ENCODE measurements at places on chromosomes 2 and 18. TPM values are rescaled to one million over a fixed set of nuclear protein-coding genes. Genes with fewer than 3 reads are reported as not detected.

GRCh38 chr2:128436479-128437203 lies 118.0 kb upstream of the HS6ST1 start:
- H3K36me3 ChIP-seq, result no peaks in the 10 kb centered on the region
- DNase-seq, result no peak
- H3K4me3 ChIP-seq, result no peak overlapping the region

GRCh38 chr2:27086724-27087593 lies at the start of gene KHK:
Gene KHK (plus strand): TSS chr2:27086772. CDS start chr2:27087260, 488 bp downstream.
- H3K27ac ChIP-seq, result peak within 1 kb of the TSS; percentile 51
- no peak for DNase-seq
- H3K27me3 ChIP-seq, result no peaks in the 10 kb centered on the region
- H3K4me3 ChIP-seq, result peak within 1 kb of the TSS; percentile 64

The TXNDC2 gene
- 0.07 TPM for total RNA-seq

GRCh38 chr2:129024796-129025195 lies 706.1 kb upstream of the HS6ST1 start:
- no peaks in the 10 kb centered on the region for H3K36me3 ChIP-seq
- H3K4me1 ChIP-seq, result no peaks in the 10 kb centered on the region
- no peak overlapping the region for H3K27ac ChIP-seq

- H3K27me3 ChIP-seq, result no peaks in the 10 kb centered on the region
- no peak for DNase-seq
- H3K4me3 ChIP-seq, result no peak overlapping the region
- H3K27ac ChIP-seq, result no peak overlapping the region
- no peaks in the 10 kb centered on the region for H3K36me3 ChIP-seq
Measured at GRCh38 chr18:30465096-30465495, 577.4 kb downstream of the DSC3 start.

DNA sequence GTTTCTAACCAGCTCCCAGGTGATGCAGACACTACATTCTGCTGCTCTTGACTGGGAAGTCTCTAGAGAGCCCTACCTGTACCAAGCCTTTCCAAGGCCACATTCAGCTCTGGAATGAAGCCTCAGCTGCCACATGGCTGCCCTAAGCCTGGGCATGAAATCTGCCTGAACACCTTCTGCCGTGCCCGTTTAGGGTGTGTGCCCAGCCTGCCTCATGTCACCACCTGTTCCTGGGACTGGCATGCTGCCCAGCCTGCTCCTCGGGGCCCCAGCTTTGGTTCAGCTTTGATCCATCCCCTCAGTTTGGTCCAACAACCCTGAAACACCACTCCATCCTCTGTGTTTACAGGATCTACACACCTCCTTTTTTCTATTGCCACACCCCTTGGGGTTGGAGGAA lies 210.9 kb downstream of the L3MBTL4 start:
- H3K27ac ChIP-seq, result no peak overlapping the region
- no peaks in the 10 kb centered on the region for H3K4me1 ChIP-seq
- H3K27me3 ChIP-seq, result no peaks in the 10 kb centered on the region
- no peaks in the 10 kb centered on the region for H3K36me3 ChIP-seq

The RRM2 gene
- 6.8 TPM for total RNA-seq

- H3K4me1 ChIP-seq, result no peaks in the 10 kb centered on the region
- H3K36me3 ChIP-seq, result no peaks in the 10 kb centered on the region
Measured at GRCh38 chr2:205967391-205968075, 118.4 kb downstream of the INO80D start.

DNA sequence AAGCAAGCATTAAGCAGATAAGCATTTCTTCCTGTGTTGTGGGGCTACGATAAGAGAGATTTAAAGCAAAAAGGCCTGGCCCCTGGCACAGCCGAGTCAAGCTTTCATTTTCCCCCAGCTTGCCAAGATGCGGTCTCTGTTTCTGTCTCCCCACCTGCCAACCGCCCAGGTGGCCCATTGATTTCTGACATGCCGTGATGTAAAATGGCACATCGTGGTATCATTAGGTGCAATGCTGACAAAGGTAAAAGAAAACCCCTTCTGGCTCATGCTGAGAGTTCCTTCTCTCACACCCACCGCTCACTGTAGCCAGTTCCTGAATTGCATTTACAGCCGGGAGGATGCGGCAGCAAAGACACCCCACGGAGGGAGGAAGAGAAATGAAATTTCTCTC lies 62.8 kb downstream of the BOD1L2 start:
- no peak overlapping the region for H3K27ac ChIP-seq
- H3K4me1 ChIP-seq, result peaks cover 12% of the 10 kb centered on the region
- no peak overlapping the region for H3K4me3 ChIP-seq
- DNase-seq, result no peak

DNA sequence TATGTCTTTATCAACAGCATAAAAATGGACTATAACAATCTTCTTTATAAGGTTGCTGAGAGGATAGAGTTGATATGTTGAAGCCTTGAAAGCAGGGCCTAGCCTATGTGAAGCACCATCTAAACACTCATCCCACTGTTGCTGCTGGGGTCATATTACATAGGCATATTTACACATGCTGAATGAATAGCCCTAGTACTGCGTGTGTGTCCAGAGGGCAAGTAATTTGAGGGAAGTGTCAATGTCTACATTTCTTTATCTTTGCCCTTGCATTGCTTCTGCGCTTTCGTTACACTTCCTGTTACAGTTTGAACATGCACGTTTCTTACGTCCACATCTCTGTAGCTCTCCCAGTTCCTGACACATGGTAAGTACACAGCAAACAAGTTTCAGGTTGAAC lies 280.3 kb upstream of the ATP5MC3 start:
- no peak overlapping the region for H3K4me3 ChIP-seq
- no peak overlapping the region for H3K27ac ChIP-seq
- no peaks in the 10 kb centered on the region for H3K36me3 ChIP-seq
- no peaks in the 10 kb centered on the region for H3K27me3 ChIP-seq
- DNase-seq, result no peak

The DNAJC5G gene
- total RNA-seq, result not detected

The CDH19 gene
- total RNA-seq, result not detected

The PLA2R1 gene
- total RNA-seq, result 10.5 TPM

DNA sequence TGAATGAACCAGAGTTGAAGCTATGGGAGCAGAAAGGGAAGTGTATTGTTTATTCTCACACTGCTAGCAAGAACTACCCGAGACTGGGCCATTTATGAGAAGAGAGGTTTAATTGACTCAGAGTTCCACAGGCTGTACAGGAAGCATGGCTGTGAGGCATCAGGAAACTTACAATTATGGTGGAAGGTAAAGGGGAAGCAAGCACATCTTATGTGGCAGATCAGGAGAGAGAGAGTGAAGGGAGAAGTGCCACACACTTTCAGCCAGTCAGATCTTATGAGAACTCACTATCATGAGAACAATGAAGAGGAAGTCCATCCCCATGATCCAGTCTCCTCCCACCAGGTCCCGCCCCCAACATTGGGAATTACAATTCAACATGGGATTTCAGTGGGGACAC lies 383.2 kb upstream of the SLC14A2 start:
- no peak overlapping the region for H3K27ac ChIP-seq
- H3K4me3 ChIP-seq, result no peak overlapping the region
- H3K36me3 ChIP-seq, result no peaks in the 10 kb centered on the region
- no peaks in the 10 kb centered on the region for H3K4me1 ChIP-seq

The MYO7B gene
- total RNA-seq, result 0.77 TPM

The TRABD2A gene
- total RNA-seq, result 2.6 TPM

- no peak overlapping the region for H3K27ac ChIP-seq
- peaks cover 25% of the 10 kb centered on the region for H3K4me1 ChIP-seq
- no peak overlapping the region for H3K4me3 ChIP-seq
Measured at GRCh38 chr2:156430980-156431358, 5.2 kb upstream of the GPD2 start.

All from astrocyte (in vitro differentiated cells and primary cell).